ENCODE measurements at places on chromosomes 2 and 18.

- DNase-seq, result no peak
Observed at GRCh38 chr2:43737097-43737854, 36.6 kb upstream of the DYNC2LI1 start.

GRCh38 chr2:240520130-240520973, 37.4 kb downstream of the ANKMY1 start:
- DNase-seq, result no peak

- no peak for DNase-seq
Observed at GRCh38 chr18:8073167-8073566, 506.1 kb downstream of the PTPRM start.

- DNase-seq, result no peak
Observed at GRCh38 chr2:149906886-149907285, 319.3 kb upstream of the MMADHC start.

GRCh38 chr2:154402213-154402612, 296.3 kb upstream of the KCNJ3 start:
- DNase-seq, result peak; percentile 6

DNA sequence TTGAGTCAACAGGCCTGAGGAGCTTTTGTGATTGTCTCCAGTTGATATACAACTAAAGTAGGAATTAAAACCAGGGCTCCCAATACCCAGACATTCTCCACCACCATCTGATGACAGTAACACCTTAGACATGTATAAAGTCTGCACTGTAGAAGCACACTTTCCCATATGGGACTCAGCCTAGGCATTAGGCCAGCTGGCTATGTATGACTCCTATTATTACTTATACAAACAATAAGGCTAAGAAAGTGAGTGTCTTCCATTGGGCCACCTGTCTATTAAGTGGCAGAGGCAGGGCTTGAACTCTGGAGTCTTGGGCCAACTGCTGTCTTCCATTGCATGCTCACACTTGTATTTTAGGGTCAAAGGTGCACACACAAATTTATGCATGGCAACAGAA, 32.1 kb upstream of the COLEC12 start:
- DNase-seq, result no peak

GRCh38 chr2:130380096-130380934, 24.5 kb downstream of the PTPN18 start:
- DNase-seq, result peak; percentile 79

GRCh38 chr2:159086342-159086741, 117.9 kb downstream of the TANC1 start:
- no peak for DNase-seq

- DNase-seq, result no peak
Observed at GRCh38 chr2:71788186-71788525, 334.8 kb downstream of the DYSF start.

- no peak for DNase-seq
Observed at GRCh38 chr2:221282386-221282785, 289.7 kb downstream of the EPHA4 start.

All from Jurkat, Clone E6-1 (cell line).